ENCODE measurements at places on chromosomes 2 and 18. TPM values are rescaled to one million over a fixed set of nuclear protein-coding genes. Genes with fewer than 3 reads are reported as not detected.

Gene CLIP4
- total RNA-seq, result 64.2 TPM

Gene GALR1
- not detected for total RNA-seq

Gene OLA1
- total RNA-seq, result 118 TPM

Gene MAP3K19
- total RNA-seq, result not detected

Gene POTEE
- total RNA-seq, result not detected

Gene CD28
- total RNA-seq, result not detected

Gene LRATD1
- total RNA-seq, result 0.28 TPM

Gene LYPD6B
- total RNA-seq, result not detected

Gene UGT1A10
- total RNA-seq, result not detected
